ENCODE measurements at places on chromosomes 5 and 9.

DNA sequence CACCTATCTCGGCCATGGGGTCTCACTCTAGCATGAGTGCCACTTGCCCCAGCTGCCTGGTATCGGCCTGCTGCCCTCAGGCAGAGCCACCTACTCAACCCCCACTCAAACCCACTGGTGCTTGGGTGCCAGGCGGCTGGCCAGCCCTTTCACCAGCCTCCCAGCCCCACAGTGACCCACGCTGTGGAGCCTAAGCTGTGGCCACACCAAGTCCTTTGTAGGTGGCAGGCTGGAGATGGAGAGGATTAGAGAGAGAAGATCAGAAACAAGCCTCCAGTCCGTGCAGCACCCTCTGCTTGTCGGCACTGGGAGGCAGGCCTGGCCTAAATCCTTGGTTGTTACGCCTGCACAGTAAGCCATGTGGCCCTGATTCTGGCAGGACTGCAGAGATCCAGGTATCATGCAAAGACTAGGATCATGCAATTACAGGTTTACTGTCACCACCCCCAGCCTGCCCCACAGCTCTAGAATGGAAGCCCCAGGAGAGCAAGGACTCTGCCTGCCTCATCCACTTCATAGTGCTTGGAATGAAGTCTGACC lies 171.7 kb downstream of the COL23A1 start:
- no peak for DNase-seq

GRCh38 chr9:78663369-78663768 lies 366.4 kb downstream of the PSAT1 start:
- no peak for DNase-seq

GRCh38 chr5:56056875-56057274 lies 62.1 kb upstream of the IL6ST start:
- no peak for DNase-seq

DNA sequence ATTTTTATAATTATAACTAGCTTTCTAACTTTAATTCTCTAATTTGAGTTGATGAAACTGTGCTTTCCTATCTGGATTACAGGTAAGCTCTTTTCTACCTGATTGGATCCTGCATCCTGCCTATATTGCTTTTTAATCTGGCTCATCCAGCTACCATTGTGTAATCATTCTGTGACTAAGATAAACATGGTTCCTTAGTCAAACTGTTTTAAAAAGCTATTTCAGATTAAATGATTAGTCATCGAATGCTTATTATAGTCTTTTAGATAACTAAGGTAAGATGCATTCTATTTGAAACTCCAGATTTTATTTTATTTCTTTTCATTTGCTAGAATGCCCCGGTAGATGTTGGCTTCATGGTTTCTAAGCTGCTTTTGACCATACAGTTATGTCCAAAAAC lies 50.7 kb downstream of the ICE1 start:
- no peak for DNase-seq

Measured in NCI-H524 (cell line).